ENCODE measurements at places on chromosomes 1 and 21.

DNA sequence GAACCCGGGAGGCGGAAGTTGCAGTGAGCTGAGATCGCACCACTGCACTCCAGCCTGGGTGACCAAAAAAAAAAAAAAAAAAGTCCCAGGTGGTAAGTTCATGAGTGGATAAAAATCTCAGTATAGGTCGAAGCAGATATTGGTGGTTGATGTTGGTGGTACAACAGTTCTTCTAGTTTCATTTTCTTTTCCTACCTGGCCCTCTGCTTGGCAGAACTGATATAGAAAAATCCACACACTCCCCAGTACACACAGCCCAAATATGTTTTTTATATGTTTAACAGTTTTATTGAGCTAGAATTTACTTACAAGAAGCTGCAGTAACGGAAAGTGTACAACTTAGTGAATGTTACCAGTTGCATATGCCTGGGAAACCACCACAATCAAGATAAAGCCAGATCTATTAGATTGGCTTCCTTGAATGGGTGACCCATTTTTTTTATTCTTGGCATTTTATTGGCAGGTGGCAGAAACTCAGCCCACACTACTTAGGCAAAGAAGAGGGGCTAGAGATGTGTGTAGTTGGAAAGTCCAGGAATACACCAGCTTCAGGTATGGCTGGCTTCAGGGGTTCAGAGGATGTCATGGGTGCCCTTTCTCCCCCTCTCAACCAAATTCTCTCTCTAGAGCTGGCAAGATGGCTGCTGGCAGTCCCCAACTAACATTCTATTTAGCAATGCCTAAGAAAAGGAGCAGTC lies 118.3 kb upstream of the SLC25A33 start:
- no peak for DNase-seq

DNA sequence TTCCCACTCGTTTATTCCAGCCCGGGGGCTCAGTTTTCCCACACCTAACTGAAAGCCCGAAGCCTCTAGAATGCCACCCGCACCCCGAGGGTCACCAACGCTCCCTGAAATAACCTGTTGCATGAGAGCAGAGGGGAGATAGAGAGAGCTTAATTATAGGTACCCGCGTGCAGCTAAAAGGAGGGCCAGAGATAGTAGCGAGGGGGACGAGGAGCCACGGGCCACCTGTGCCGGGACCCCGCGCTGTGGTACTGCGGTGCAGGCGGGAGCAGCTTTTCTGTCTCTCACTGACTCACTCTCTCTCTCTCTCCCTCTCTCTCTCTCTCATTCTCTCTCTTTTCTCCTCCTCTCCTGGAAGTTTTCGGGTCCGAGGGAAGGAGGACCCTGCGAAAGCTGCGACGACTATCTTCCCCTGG lies 716 bp downstream of the OLIG2 start:
- no peak for DNase-seq

DNA sequence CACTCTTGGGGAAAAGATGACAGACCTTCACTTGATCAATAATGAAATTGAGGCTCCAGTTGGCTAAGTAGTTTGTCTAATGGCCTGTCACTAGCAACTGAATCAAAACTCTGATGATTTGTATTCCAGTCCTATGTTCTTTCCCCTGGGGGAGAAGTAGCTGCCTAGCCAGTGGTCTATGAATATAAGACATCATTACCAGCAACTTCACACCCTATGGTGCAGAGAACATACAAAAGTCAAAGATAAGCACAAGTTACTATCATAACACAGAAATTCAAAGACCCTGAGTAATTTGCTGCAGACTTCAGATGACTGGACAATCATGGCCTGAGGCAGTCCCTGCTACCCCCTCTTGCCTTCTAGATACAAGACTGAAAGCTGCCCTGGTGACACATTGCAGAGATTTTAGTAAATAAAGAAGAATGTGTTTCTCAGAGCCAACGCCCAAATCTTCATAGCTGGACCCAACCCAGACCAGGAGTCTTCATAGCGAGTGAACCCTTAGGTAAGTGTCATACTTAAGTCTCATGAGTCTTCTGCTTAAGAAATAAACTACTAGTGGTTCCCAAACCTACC lies 993 bp downstream of the PDZK1 start:
- peak; percentile 31 for DNase-seq

GRCh38 chr1:59506952-59507351 lies 210.1 kb downstream of the FGGY start:
- DNase-seq = peak; percentile 43

DNA sequence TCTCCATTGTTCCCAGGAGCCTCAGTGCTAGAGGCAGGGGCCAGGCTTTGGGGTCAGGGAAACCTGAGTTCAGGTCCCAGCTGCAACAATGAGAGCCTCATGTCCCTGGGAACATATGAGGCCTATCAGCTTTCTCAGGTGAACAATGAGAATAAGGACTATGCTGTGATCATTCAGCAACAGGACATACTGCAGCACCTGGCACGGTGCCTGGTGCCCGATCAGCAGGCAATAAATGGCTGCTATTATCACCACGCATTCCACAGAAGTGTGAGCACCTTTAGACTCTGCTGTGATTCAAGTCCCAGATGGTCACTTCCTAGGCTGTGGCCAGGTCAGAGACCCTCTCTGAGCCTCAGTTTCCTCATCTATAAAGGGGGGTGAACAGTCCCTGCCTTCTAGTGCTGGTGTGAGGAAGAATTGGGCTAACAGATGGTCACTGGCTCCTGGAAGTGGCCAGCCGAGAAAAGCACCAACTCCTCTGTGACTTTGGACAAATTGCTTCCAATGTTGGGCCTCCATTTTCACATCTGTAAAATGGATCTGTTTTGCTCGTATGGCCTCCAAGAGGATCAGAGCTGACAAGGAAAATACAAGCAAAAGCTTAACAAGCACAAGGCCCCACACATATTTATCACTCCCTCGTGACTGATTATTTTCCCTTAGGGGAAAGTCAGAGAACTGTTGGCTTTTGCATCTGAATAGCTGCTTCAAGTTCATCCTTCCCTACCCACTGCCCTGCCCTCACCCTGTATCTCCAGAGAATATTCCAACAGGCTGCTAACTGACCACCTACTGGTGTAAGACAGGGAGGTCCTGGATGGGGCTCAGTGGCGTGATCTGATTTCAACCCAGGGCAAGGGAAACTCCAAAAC lies 1.1 kb downstream of the SLC5A9 start:
- no peak for DNase-seq

DNA sequence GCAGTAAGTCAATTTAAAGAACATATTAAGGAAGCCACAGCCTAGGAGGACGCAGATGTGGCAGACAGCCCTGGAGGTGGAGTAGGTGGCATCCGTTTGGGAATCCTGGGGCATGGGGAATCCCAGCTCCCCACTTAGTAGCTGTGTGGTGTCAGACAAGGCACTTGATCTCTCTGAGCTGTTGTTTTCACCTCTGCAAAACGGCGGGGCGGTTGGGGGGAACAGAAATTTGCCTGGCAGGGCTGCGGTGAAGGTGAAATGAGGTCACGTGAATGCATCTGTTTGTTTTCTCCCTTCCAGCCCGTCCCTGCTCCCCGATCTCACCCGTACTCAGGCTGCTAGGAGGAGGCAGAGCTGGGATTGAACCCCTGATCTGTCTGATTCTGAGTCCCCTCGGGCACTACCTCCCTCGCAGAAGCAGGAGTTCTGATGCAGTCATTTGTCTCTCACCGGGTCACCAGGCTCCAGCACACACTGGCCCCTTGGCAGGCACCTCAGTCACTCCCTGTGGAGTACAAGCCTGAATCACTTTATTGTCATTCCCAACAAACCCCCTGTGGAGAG lies 2.2 kb upstream of the LAPTM5 start:
- DNase-seq = no peak

- no peak for DNase-seq
Measured at GRCh38 chr1:154490317-154490716, 11.7 kb upstream of the TDRD10 start.

DNA sequence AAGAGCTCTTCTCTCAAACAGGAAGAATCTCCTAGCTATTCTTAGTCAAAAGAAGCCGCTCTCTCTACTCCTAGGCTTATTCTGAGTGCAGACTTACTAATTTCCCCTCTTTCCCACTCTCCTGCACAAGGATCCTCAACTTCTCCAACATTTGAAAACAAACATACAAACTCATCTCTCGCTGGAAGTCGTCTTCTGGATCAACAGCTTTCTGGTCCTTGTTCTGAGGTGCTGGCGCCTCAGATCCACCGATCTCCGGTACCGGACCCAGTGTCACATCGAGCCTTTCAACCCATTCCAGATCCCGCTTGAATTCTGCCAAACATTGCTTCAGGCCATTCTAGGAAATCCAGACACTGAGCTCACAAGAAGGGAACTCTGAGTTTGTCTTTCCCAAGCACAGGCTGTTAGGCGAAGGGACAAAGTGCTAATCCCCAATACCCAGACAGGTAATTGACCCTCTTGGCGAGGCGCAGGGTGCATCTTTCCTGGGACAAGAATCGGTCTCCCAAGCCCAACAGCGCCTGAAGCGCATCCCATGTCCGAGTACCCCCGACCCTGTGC lies 696 bp downstream of the EBNA1BP2 start:
- no peak for DNase-seq

DNA sequence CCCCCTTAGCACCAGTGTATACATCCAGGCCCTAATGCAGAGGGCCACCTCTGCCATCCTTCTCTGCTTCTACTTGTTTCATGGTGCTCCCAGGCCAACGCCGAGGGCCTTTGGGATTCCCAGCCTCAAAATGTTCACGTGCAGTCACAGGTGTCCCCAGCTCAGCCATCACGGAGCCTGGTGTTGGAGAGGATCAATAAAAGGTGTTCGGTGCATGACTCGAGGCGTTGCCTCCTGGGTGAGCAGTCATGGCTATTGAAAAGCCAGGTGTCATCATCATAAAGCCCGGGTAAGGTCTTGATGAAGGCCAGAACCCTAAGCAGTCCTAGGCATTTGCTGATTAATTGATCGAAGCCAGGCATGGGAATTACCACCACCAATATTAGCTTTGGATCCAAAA lies 76.1 kb downstream of the ABCA4 start:
- DNase-seq = no peak

- DNase-seq = peak; percentile 23
Measured at GRCh38 chr1:197103300-197103699, 36.2 kb upstream of the F13B start.

- peak; percentile 53 for DNase-seq
Measured at GRCh38 chr1:11719313-11720032, 16.5 kb upstream of the AGTRAP start.

GRCh38 chr1:186208405-186209129 lies 166.5 kb downstream of the TPR start:
- peak; percentile 45 for DNase-seq

DNA sequence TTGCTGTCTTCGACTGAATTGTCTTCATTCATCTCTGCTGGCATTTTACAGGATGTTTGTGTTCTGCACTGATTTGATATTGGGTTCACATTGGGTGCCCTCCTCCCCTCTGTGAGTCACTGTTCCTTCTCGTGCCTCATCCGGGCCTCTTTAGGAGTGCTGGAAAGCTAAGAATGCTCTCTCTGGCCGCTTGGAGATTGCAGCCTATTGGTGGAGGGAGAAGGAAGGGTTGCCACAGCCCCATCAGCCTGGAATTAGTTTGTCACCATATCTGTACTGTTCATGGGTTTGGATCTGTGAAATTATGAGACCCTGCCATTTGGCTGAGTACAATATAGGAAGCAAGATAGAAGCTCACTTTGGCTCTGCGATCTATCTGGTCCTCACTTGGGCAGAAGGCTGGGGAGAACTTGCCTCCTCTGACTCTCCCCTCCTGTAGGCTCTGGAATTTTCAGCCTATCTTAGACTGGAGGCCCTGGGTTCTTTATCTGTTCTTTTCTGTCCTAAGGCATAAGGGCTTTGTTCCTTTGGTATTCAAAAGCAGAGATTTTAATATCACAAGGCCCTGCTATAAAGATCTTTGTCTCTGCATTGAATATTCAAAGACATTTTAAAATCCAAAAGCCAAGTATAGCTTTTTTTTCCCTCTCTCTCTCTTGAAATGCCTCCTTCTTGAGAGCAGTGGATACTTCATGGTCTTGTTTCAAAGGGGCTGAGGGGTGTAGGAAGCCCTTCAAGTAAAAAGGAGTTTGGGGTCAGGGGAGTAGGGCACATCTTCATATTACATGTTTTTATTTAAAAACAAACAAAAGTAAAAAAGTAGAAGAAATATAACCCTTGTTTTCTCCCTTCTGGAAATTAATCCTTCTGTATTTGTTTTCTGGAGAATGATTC lies 347.9 kb downstream of the ZP4 start:
- DNase-seq = no peak

- no peak for DNase-seq
Measured at GRCh38 chr1:8347635-8348034, 29.7 kb downstream of the SLC45A1 start.

DNA sequence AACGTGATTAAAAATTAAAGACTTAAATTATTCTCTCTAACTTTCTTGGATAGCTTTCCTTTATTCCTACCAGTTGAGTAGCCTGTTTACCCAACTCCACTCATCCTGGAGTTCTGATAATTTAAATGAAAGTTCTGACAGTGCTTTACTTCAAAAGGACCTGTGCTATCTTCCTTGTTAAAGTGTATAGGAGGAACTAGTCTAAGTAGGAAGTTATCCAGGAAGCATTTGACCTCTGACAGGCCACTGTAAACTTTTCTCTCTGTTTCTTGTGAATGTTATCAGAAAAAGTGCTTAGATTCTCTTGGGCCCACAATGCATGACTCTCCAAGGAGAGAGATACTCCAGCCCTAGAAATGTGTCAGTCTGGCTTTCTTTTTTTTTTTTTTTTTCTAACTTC lies 9.2 kb downstream of the UAP1 start:
- no peak for DNase-seq

DNA sequence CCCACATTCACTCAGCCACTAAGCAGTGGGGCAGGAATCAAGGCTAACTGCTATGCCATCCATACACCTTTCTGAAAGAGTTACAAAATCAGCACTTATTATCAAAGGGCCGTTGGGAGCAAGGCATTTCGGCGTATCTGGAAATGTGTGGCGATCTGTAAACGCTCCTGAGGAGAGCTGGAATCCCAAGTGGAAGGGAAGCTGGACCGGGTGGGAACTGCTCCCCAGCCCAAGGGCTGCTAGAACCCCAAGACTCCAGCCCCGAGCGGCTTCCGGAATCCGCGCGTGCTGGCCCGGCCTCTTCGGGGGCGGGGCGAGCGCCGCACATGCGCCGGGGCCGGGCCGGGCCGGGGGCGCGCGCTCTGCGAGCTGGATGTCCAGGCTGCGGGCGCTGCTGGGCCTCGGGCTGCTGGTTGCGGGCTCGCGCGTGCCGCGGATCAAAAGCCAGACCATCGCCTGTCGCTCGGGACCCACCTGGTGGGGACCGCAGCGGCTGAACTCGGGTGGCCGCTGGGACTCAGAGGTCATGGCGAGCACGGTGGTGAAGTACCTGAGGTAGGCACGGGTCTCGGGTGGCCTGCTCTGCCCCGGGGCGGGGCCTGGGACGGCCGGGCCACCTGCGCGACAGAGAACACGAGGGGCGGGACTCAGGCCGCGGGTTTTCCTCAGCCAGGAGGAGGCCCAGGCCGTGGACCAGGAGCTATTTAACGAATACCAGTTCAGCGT lies at the start of gene NAXE:
Gene NAXE (plus strand): TSS at position 345 of the 726 bp plus-strand sequence. CDS start 29 bp downstream, at position 374.
- peak; percentile 67 for DNase-seq

- no peak for DNase-seq
Measured at GRCh38 chr1:89121641-89122040, 4.3 kb downstream of the GBP2 start.

GRCh38 chr1:67700220-67700619 lies 15.2 kb downstream of the GADD45A start:
- DNase-seq = no peak

- no peak for DNase-seq
Measured at GRCh38 chr1:204927673-204928641, 57.3 kb downstream of the NFASC start.

GRCh38 chr1:159000625-159001024 lies 9.1 kb upstream of the IFI16 start:
- peak; percentile 95 for DNase-seq

- no peak for DNase-seq
Measured at GRCh38 chr1:207978441-207978840, 67.5 kb upstream of the CD34 start.
